ENCODE measurements at places on chromosomes 12 and 14.

DNA sequence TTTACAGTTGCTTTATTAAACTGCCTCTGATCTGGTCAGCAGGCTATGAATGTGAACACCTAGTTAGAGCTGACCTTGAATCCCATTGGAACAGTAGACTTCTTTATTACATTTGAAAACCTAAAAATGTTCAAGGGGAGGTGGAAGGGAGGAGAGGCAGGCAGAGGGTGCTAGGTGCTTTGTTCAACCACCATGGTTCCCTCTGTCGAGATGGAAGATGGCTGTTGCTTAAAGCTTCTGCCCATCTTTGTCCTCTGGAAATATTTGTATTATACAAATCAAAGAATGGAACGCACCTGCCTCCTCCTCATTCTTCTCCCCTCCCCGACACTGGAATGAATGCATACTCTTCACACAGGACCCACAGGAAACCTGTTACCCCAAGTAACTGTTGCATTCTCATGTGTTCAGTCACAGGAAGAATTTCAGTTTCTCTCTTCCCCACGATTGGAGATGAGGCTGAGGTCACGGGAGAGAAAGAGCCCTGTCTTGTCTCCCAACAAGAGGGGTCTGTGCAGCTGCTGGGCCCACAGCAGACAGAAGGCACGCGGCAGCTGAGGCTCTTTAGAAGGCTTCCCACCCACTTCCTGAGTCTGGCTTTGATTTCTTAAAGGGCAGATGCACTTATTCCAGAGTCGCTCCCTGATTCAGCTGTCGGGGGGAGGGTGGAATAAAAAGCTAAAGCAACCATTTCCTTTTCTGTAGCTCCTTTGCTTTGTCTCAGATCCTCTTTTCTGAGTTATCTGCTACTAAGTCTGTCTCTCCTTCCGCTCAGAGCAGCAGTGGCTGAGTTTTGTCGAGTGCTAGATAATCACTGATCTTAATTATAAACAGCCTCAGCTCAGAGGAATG lies 217.9 kb upstream of the BTG1 start:
- DNase-seq: peak; percentile 42

DNA sequence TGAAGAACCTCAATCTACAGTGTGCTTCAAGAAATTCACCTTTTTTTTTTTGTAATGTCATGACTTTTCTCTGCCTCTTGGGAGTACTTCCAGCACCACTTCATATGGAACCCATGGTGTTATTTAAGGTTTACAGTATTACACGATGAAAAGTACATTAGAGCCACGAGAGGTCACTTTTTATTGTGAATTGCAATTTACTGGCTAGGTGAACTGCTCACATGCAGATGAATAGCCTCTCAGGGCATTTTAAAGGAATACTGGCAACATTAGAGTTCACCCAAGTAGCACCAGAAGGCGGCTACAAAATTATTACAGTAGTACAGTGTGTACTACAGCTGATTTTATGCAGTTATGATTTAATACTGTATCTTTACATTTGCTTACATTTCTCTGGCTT lies 99.1 kb upstream of the PPP4R3A start:
- DNase-seq: no peak

GRCh38 chr14:58227096-58227819 lies 17.4 kb upstream of the PSMA3 start:
- no peak for DNase-seq

DNA sequence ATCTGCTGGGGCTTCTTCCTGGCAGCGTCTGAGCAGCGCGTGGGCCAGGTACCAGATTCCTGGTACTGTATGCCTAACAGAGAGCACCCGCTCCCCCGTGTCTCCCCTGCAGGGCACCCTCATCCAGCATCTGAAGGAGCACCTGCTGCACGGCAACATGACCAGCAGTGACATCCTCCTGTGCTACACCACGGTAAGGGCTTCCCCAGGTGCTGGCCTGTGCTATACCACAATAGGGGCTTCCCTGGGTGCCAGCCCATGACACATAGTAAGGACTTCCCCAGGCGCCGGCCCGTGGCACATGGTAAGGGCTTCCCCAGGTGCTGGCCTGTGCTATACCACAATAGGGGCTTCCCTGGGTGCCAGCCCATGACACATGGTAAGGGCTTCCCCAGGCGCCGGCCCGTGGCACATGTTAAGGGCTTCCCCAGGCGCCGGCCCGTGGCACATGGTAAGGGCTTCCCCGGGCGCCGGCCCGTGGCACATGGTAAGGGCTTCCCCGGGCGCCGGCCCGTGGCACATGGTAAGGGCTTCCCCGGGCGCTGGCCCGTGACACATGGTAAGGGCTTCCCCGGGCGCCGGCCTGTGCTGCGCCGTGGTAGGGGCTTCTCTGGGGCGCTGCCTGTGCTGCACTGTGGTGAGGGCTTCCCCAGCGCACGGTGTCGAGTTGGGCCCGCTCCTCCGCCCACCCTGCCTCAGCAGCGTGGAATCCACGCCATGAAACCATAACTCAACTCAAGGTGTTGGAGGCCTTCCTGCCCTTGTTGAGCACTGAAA lies 49.3 kb downstream of the AACS start:
- DNase-seq: no peak

GRCh38 chr12:72521326-72521725 lies 249.2 kb downstream of the TRHDE start:
- no peak for DNase-seq
